ENCODE measurements at places on chromosomes 3 and 15. TPM values are rescaled to one million over a fixed set of nuclear protein-coding genes. Genes with fewer than 3 reads are reported as not detected.

Gene SLC9C1
- total RNA-seq, result 1.3 TPM

Gene SYNPR
- total RNA-seq, result 0.93 TPM

DNA sequence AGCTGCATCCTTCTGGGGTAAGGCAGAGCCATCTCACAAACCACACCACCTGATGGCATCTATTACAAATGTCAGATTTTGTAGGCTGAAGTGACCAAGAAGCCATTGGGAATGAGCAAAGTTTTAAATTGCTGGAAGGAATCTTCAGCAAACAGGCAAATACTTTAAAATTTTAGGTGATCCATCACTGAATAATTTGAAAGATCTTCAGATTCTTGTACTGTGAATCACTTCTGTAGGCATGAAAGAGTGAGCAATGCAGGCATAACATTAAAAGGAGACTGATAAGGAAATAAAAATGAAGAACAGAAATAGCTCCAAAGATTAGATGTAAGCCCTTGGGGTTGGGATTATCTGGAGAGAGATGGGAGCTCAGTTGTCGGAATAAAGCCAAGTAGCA is 36.0 kb upstream of the ALDH1L1 start:
- H3K27ac ChIP-seq, result no peak overlapping the region
- DNase-seq, result no peak
- H3K27me3 ChIP-seq, result peaks cover 35% of the 10 kb centered on the region
- H3K4me3 ChIP-seq, result no peak overlapping the region
- peaks cover 20% of the 10 kb centered on the region for H3K4me1 ChIP-seq

DNA sequence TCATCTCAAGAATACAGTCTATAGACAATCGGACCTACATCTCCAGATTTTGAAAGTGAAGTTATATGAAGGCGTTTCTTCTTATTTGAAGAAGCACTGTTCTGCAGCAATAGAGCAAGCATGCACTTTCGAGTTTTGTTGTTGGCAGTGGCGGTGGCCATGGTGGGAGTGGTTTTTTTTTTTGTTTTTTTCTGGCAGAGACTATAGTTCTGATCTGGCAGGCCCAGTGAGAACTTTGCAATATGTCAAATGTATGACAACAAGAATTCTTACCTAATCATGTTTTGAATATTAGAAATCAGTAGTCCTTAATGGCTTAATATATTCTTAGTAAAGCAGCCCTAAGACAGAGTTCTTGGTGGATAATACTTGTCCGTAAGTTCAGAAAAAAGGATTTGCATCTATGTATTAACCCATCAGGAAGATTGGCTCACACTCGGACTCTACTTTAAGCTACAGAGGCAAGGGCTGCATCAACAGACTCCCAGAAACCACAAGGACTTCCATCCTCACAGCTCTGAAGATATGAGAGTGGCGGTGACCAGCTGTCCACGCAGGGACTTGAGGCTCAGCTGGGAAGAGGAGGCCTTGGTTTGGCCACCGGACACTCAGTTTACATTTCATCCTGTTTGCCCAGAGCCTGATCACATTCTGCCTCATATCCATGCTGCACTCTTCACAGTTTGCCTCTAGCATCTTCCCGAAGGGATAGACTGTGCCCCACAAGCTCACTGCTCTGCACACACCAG is 124.1 kb upstream of the THBS1 start:
- DNase-seq, result no peak
- no peaks in the 10 kb centered on the region for H3K36me3 ChIP-seq
- H3K27me3 ChIP-seq, result no peaks in the 10 kb centered on the region
- no peak overlapping the region for H3K4me3 ChIP-seq
- H3K4me1 ChIP-seq, result peaks cover 31% of the 10 kb centered on the region
- no peak overlapping the region for H3K27ac ChIP-seq

DNA sequence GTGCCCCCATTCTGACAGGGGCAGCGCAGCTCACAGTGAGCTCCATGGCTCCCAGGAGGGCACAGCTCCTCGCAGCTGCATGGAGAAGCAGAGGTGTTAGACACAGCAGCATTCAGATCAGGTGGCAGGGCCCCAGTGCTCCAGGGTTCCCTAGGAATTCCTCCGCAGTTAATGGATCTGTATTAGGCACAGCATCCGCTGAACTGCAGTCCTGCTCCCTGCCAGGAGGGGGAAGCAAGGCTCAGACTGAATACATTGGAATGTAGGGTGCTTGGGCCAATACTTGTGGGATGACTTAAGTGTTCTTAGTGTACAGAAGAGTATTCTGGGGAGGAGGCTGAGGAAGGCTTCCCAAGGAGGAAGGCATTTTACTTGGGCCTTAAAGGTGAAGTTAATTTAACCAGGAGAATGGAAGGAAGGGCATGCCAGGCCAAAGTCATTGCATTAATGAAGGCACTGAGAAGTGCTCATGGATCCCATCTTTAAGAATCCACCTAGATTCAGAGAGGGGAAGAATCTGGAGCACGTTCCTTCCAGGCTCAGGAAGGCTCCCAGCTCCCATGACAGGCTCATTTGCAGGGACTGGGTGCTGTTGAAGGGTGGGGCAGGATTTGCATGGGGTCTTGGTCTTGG is 111.6 kb downstream of the RAB11A start:
- no peak overlapping the region for H3K27ac ChIP-seq
- H3K27me3 ChIP-seq, result peaks cover 85% of the 10 kb centered on the region
- H3K4me3 ChIP-seq, result no peak overlapping the region
- peak; percentile 36 for DNase-seq
- H3K4me1 ChIP-seq, result peaks cover 16% of the 10 kb centered on the region
- no peaks in the 10 kb centered on the region for H3K36me3 ChIP-seq

- no peaks in the 10 kb centered on the region for H3K36me3 ChIP-seq
- H3K27ac ChIP-seq, result no peak overlapping the region
- no peaks in the 10 kb centered on the region for H3K27me3 ChIP-seq
Measured at GRCh38 chr3:45109771-45110508, 36.2 kb downstream of the CDCP1 start.

Data from left ventricle myocardium inferior (tissue), 1 donor.